ENCODE measurements at places on chromosomes 1 and 21. TPM values are rescaled to one million over a fixed set of nuclear protein-coding genes. Genes with fewer than 3 reads are reported as not detected.

DNA sequence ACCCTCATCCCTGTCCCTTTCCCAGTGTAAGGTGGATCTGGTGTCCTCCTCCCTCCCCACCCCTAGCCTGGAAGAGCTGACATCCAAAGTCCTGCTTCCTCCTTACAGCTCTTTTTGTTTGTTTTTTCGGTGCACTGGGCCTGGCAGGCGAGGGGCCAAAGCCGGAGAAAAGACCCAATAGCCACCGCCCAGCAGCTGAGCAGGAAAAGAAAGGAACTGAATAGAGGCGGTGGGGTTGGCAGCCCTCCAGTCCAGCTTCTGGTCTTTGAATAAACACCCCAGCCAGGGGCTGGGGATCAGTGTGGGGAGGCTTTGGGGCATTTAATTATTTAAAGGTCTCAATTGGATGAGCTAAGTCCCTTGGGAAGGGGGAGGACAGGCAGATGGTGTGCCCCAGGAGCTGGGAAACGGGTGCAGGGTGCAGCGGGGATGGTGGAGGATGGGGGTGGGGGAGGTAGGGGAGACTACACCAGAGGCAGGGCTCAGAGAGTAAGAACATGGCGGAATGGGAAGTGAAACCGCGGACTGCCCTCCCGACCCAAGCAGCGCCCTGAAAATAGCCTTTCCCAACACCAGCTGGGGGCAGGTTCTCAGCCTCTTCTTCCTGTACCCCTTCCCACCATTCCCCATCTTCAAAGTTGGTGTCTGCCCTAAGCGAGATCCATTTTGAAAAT, 20.2 kb downstream of the BTG2 start:
- H3K4me3 ChIP-seq = peak overlapping the region; percentile 1
- H3K36me3 ChIP-seq = no peaks in the 10 kb centered on the region
- peaks cover 78% of the 10 kb centered on the region for H3K4me1 ChIP-seq
- H3K27ac ChIP-seq = peak overlapping the region; percentile 95
- peak; percentile 84 for DNase-seq

DNA sequence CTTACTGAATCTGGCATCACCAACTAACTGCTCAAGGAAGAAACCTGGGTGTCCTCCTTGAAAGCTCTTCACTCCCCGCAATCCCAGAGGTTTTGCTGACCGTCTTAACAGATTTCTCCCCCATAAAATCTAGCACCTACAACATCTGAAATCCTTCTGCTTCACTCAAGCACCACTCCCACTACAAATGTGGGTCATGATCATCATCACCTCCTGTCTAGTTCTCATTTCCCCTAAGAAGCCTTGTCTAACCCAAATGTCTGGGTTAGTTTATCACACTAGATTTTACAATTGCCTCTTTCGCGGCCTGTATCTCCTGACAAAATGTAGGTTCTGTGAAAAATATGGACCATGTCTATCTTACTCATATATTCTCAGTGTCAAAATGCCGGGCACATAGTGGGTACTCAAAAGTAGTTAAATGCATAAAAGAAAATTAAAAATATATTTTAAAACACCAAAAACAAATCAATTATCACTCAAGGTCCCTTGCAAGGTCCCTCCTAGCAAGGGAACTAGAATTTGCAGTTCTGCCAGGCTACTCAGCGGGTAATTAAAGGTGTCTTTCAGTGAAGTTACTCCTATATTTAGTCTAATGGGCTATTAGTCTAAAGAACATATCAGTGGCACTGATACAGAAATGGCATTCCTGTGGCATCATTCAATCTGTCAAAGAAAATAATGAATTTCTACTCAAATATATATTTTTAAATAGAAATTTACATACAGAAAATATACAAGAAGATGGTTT, 19.6 kb downstream of the C21orf91 start:
- H3K27me3 ChIP-seq = no peaks in the 10 kb centered on the region
- no peak overlapping the region for H3K27ac ChIP-seq
- no peak for DNase-seq
- H3K4me1 ChIP-seq = no peaks in the 10 kb centered on the region
- H3K4me3 ChIP-seq = no peak overlapping the region

DNA sequence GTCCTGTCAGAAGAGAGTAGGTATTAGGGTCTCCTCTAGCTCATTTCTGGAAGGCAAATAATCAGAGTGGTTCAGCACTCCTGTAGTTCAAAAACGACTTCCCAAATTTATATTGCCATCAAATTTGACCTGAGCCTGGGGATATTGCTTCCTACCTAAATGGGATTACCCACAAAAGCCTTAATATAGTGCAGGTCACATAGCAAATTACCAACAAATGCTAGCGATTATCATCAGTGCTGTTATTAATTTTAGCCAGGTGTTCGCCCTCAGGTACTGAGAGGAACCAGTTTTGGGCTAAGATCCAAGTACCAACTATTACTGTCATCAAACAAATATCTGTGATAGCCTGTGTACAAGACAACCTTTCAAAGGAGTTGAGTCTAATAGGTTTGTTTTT, 661.8 kb upstream of the PTBP2 start:
- DNase-seq = no peak
- no peaks in the 10 kb centered on the region for H3K27me3 ChIP-seq
- no peaks in the 10 kb centered on the region for H3K36me3 ChIP-seq
- no peaks in the 10 kb centered on the region for H3K4me1 ChIP-seq

DNA sequence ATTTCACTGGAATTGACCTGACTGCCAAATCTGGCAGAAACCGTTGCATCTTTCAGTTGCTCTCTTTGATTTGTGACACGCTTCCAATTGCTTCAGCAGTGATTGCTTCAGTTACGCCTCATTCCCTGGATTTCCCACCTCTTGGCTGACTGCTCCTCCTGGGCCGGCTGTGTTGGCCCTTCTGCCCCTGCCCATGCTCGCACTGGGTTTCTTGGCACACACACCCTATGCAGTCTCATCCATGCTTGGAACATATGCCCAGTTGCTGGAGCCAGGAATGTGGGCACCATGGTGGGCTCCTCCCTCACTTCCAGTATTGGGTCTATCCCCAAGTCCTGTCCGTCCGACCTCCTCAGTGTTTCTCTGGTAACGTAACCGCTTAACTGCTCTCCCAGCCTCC, 2.2 kb upstream of the ZBTB21 start:
- no peak overlapping the region for H3K4me3 ChIP-seq
- no peak overlapping the region for H3K27ac ChIP-seq
- H3K27me3 ChIP-seq = peaks cover 22% of the 10 kb centered on the region
- no peak for DNase-seq

DNA sequence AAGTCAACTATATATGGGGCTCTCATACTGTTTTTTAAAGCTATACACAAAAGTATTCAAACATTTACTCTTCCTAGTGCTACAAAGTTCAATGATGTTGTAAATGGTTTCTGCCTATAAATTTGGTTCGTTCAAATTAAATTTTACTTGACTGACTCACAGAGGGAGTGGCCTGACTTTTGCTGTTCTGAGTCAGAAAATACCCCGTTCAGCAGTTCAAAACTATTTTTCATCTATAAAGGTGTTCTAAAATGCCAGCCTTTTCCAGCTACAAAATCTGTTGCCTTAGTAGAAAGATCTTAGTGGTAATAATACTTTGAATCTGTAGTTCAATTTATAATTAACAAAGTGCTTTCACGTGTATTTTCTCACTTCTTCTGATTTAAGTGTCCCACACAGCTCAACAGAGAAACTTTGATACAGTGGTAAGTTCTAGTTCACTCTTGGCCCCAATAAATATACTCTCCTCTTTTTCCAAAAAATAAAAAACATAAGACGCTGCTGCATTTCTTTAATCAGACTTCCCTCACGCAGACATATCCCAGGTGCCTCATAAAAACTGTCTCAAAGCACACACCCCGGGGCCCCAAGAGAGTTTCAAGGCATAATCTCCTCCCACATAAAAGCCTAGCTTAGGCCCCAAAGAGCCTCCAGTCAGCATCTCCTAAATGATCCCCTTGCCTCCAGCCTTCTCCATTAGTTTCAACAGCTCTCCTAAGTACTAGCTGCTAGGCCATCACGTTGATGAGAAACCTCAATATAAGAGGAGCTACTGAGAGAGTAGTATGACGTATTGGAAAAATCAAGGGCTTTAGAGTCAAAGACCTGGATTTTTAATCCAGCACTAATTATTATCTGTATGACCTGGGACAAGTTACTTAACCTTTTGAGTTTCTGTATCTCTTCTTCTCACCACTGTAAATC, 3.2 kb downstream of the PTP4A2 start:
- H3K4me3 ChIP-seq = peak overlapping the region; percentile 25
- H3K27ac ChIP-seq = no peak overlapping the region
- no peaks in the 10 kb centered on the region for H3K27me3 ChIP-seq
- DNase-seq = peak; percentile 48
- no peaks in the 10 kb centered on the region for H3K36me3 ChIP-seq
- peaks cover 46% of the 10 kb centered on the region for H3K4me1 ChIP-seq

DNA sequence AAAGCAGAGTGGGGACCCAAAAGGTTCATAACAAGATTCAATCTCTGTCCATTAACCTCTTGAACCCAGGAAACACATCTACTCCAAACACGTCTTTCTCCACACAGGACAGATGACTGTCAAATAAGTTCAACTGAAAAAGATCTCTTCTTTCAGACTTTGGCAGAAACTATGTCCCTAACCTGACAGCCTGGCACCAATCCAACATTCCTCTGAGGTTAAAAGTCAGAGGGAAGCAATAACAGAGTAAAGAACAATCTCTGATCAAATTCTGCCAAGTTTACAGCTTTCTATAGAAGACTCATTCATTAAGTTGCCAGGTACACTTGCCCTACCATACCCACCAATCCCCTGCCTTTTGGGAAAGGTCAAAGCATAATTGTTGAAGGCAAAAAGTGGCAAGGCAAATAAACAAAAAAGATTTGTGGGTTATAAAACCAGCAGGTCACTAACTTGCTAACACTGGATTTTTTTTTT, 31.9 kb downstream of the OTUD7B start:
- no peak for DNase-seq
- H3K27ac ChIP-seq = no peak overlapping the region
- no peak overlapping the region for H3K4me3 ChIP-seq
- H3K36me3 ChIP-seq = no peaks in the 10 kb centered on the region
- no peaks in the 10 kb centered on the region for H3K4me1 ChIP-seq
- H3K27me3 ChIP-seq = no peaks in the 10 kb centered on the region

DNA sequence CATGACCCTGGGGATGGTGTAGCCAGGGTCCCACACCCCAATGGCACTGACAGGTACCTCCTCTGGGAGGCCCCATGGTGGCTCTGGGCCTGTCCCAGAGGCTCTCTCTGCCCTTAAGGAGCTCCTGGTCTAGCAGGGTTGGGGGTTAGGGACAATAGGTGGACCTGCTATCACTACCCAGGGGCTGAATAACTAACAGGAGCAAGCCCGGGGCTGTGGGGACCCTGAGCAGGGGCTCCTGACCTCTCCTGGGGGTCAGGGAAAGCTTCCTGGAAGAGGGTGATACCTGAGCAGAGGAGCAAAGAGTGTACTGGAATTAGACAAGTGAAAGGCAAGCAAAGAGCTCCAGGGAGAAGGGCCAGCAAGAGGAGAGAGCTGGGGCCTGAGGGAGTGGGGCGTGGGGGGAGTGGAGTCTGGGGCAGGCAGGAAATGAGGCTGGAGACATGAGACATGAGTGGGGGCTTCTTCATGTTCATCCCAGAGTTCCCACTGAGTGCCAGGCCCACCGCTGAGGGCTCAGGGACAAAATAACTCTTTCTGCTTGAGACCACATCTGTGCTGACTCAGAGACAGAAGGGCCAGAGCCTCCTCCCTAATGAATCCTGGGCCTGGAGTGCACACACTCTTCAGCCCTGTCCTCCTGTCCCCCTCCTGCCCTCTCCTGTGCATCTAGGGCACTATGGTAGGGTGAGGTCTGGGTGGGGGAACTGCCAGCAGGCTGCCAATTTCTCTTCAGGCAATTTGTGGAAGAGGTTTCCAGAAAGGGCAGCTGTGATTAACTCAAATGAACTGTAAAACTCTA, 517.6 kb downstream of the PTPRU start:
- DNase-seq = no peak
- no peaks in the 10 kb centered on the region for H3K36me3 ChIP-seq
- peaks cover 3% of the 10 kb centered on the region for H3K27me3 ChIP-seq
- H3K4me3 ChIP-seq = no peak overlapping the region

DNA sequence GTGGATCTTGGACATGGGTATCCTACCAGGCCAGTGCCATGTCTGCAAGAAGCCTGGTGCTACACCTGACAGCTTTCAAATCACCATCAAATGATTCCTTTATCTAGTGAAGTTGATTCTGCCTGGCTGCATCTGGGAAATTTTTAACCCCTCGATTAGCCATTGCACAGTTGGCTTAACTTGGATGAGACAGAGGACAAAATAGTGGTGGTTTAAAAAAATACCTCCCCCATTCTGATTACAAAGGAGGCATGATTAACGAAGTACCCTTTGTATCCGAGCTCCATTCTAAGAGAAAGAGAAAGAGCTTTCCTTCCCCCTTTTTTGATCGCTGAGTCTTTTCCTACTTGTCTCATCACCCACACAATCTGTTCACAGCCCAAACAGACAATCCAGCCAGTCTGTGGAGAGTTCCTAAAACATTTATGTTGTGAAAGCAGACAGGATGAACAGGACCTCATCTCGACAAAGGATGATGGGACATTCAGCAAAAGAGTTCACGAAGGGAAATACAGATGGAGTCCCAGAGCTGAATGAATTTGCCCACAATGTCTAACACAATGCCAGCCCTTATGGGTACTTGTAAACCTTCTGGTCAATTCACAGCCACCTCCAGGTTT, 20.5 kb downstream of the WLS start:
- H3K27ac ChIP-seq = peak overlapping the region; percentile 93
- peak; percentile 77 for DNase-seq
- H3K27me3 ChIP-seq = no peaks in the 10 kb centered on the region
- peaks cover 73% of the 10 kb centered on the region for H3K4me1 ChIP-seq

DNA sequence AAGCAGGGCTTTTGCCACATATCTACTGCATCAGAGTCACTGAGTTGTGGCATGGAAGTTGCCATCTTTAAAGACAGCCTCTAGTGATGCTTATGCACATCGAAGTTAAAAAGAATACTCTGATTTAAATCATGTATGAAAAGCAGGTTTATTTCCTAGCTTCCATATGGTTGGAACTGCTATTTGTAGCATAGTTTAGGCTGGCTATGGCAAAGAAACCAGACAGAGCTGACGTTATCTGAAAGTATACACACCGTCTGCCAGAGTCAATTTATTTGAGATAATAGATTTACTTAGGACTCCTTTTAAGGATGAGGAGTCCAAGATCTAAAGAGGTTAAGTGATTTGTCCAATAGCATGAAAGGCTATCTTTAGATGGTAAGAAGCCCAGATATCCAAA, 536.9 kb upstream of the ADGRL4 start:
- H3K27ac ChIP-seq = no peak overlapping the region
- H3K36me3 ChIP-seq = no peaks in the 10 kb centered on the region
- no peak for DNase-seq
- no peaks in the 10 kb centered on the region for H3K27me3 ChIP-seq
- no peak overlapping the region for H3K4me3 ChIP-seq

- DNase-seq = no peak
- H3K4me1 ChIP-seq = no peaks in the 10 kb centered on the region
- H3K27me3 ChIP-seq = no peaks in the 10 kb centered on the region
- H3K27ac ChIP-seq = peak overlapping the region; percentile 13
- no peaks in the 10 kb centered on the region for H3K36me3 ChIP-seq
- H3K4me3 ChIP-seq = no peak overlapping the region
Measured at GRCh38 chr1:10459184-10459583, 9.4 kb downstream of the CORT start.

TP73 gene
- total RNA-seq = not detected

KIFAP3 gene
- 5.0 TPM for total RNA-seq
